ENCODE measurements at places on chromosomes 5 and 9.

GRCh38 chr5:150144246-150144801 is 11.3 kb downstream of the PDGFRB start:
- DNase-seq: no peak
- peaks cover 42% of the 10 kb centered on the region for H3K4me1 ChIP-seq
- H3K4me3 ChIP-seq: no peak overlapping the region
- H3K36me3 ChIP-seq: no peaks in the 10 kb centered on the region

- H3K4me3 ChIP-seq: no peak overlapping the region
- no peak for DNase-seq
- H3K36me3 ChIP-seq: no peaks in the 10 kb centered on the region
- H3K27ac ChIP-seq: no peak overlapping the region
Measured at GRCh38 chr5:54103871-54104270, 206.5 kb downstream of the ARL15 start.

GRCh38 chr9:129163753-129164152 is 14.3 kb downstream of the IER5L start:
- H3K36me3 ChIP-seq: no peaks in the 10 kb centered on the region
- H3K4me3 ChIP-seq: no peak overlapping the region
- no peaks in the 10 kb centered on the region for H3K27me3 ChIP-seq
- no peak for DNase-seq
- peaks cover 72% of the 10 kb centered on the region for H3K4me1 ChIP-seq

DNA sequence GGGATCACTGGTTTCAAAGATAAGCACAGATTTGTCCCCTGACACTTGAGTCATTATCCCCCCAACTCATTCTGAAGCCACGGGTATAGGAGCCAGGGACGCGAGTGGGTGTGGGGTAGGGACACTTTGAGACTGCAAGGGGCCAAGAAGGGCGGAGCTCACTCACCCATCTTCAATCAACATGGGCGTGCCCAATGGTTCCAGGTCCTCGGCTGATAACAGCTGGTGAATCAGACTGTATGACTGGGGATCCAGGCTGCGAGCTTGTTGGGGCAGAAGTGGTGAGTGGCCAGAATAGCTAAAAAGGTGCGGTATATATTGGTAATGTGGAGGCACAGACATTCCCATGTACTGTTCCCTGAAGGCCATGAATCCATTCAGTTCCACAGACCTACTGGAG is 30.7 kb upstream of the NR5A1 start:
- no peak overlapping the region for H3K4me3 ChIP-seq
- H3K4me1 ChIP-seq: no peaks in the 10 kb centered on the region
- no peaks in the 10 kb centered on the region for H3K36me3 ChIP-seq
- H3K27ac ChIP-seq: no peak overlapping the region

DNA sequence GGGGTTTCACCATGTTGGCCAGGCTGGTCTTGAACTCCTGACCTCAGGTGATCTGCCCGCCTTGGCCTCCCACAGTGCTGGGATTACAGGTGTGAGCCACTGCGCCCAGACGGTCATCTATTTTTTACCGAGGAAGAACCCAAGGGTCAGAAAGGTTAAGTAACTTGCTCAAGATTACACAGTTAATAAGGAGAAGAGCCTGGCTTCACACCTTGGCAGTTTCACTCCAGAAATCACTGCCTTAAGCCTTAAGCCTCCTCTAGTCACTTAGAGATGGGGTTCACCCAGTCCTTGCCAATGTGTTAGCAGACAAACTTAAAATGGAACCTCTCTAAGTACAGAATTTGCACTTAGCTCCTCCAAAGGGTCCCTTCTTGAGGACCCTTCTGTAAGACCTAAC is 116.3 kb downstream of the PTTG1 start:
- no peak overlapping the region for H3K4me3 ChIP-seq
- DNase-seq: no peak
- no peaks in the 10 kb centered on the region for H3K27me3 ChIP-seq

DNA sequence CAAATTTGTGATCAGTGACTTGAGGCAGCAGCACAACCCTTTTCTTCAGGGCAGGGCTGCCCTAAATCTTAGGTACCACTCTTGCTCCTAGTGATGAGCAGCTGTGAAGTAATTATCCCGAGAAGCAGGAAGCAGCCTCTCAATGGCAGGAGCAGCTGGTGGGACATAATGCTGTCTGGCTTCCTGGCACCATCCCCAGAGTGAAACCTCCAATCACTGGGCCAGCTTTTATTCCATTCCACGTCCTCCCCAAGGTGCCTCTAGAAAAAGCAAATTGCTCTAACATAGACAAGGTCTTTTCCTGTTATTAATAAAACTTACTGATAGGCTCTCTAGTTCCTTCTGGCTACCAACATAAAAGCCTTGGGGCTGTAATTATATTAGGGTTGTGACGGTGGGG is 154.0 kb downstream of the FRMD3 start:
- DNase-seq: no peak
- no peak overlapping the region for H3K4me3 ChIP-seq
- no peaks in the 10 kb centered on the region for H3K36me3 ChIP-seq
- no peaks in the 10 kb centered on the region for H3K27me3 ChIP-seq

DNA sequence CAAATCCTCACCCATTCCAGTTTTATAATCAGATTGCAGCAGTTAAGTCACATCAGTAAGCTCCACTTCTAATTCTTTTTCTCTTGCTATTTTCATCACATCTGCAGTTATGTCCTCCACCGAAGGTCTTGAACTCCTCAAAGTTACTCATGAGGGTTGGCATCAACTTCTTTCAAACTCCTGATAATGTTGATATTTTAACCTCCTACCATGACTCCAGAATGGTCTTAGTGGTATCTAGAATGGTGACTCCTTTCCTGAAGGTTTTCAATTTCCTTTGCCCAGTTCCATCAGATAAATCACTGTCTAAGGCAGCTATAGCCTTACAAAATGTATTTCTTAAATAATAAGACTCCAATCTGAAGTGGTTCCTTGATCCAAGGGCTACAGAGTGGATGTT is 53.8 kb upstream of the EDIL3 start:
- H3K27me3 ChIP-seq: no peaks in the 10 kb centered on the region
- no peaks in the 10 kb centered on the region for H3K4me1 ChIP-seq
- H3K36me3 ChIP-seq: no peaks in the 10 kb centered on the region
- no peak overlapping the region for H3K4me3 ChIP-seq

GRCh38 chr5:169566202-169566601 is 17.4 kb upstream of the SPDL1 start:
- no peak overlapping the region for H3K27ac ChIP-seq
- no peak overlapping the region for H3K4me3 ChIP-seq
- DNase-seq: no peak
- peaks cover 3% of the 10 kb centered on the region for H3K27me3 ChIP-seq
- H3K4me1 ChIP-seq: no peaks in the 10 kb centered on the region
- H3K36me3 ChIP-seq: no peaks in the 10 kb centered on the region
